Lower lobe of right lung (tissue), 2 donors: ENCODE measurements at places on chromosomes 5 and 9. TPM values are rescaled to one million over a fixed set of nuclear protein-coding genes. Genes with fewer than 3 reads are reported as not detected.

DNA sequence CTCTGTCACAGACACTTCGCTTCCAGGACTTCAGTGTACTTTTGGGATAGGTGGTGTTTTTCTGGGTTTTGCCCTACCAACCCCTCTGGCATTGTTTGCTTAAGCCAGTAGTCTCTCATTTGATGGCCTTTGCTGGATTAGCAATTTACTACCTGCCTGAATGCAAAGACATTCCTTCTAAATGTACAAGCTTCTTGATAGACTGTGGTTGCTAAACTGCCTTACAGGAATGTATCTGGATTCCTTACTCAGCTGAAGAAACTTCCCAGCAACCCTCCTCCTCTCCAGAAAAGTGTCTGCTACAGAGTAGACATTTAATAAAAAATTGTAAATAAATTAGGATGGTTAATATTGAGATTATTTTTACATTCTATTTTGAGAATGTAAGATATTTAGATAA lies 1916.7 kb downstream of the EFNA5 start:
- H3K27ac ChIP-seq = no peak overlapping the region
- no peak overlapping the region for H3K4me3 ChIP-seq
- no peaks in the 10 kb centered on the region for H3K36me3 ChIP-seq

The MLANA gene
- total RNA-seq = not detected

GRCh38 chr5:95191330-95191729 lies 93.6 kb downstream of the MCTP1 start:
- H3K36me3 ChIP-seq = no peaks in the 10 kb centered on the region
- H3K4me3 ChIP-seq = no peak overlapping the region
- no peak for DNase-seq
- H3K27me3 ChIP-seq = no peaks in the 10 kb centered on the region

The CCNO gene
- total RNA-seq = 2.2 TPM

DNA sequence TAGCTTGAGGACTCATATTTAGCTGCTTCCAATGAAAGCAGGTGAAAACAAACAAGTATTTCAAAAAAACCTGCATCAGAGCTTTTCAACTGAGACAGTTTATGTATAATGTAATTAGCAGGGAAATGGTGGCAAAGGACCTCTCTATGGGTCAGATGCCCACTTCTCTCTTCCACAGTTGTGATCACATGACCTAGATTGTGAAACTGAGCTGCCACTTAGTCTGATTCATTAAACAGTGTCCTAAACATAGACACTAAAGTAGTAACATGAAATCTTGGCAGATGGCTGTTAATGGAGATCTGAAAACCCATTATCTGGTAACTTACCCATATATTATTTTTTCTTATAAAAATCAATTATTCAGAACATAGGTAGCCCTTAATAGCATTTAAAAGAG lies 663.6 kb upstream of the RIOK2 start:
- H3K4me1 ChIP-seq = no peaks in the 10 kb centered on the region
- H3K27me3 ChIP-seq = no peaks in the 10 kb centered on the region
- no peak for DNase-seq
- H3K36me3 ChIP-seq = no peaks in the 10 kb centered on the region
- no peak overlapping the region for H3K27ac ChIP-seq

GRCh38 chr5:37136694-37137093 lies 112.5 kb downstream of the CPLANE1 start:
- no peak overlapping the region for H3K27ac ChIP-seq
- no peak for DNase-seq
- H3K36me3 ChIP-seq = peaks cover 23% of the 10 kb centered on the region

The BTNL3 gene
- total RNA-seq = not detected

The LCN10 gene
- total RNA-seq = 2.5 TPM

DNA sequence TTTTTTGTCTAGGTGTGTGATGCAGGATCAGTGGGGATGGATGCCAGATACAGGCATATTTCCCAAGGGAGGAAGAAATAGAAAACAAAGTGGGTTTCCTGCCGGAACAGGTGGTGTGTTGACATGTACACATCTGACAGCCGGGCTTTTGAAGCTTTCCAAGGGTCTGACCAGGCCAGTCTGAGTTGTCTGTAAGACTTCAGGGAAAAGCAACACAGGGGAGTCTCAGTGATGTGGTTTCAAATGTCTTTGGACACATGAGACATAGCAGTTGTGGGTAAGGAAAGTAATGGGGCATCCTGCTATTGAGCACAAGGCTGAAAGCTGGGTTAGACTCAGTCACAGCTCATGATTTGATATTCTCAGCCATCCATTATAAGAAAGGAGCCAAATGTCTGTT lies 274.9 kb downstream of the PIK3R1 start:
- no peak overlapping the region for H3K27ac ChIP-seq
- no peak overlapping the region for H3K4me3 ChIP-seq
- H3K4me1 ChIP-seq = no peaks in the 10 kb centered on the region
- no peaks in the 10 kb centered on the region for H3K36me3 ChIP-seq

- no peak overlapping the region for H3K4me3 ChIP-seq
- DNase-seq = no peak
- no peaks in the 10 kb centered on the region for H3K27me3 ChIP-seq
- H3K4me1 ChIP-seq = peaks cover 8% of the 10 kb centered on the region
These were observed 256.0 kb downstream of the GRIA1 start for GRCh38 chr5:153746440-153746839.

DNA sequence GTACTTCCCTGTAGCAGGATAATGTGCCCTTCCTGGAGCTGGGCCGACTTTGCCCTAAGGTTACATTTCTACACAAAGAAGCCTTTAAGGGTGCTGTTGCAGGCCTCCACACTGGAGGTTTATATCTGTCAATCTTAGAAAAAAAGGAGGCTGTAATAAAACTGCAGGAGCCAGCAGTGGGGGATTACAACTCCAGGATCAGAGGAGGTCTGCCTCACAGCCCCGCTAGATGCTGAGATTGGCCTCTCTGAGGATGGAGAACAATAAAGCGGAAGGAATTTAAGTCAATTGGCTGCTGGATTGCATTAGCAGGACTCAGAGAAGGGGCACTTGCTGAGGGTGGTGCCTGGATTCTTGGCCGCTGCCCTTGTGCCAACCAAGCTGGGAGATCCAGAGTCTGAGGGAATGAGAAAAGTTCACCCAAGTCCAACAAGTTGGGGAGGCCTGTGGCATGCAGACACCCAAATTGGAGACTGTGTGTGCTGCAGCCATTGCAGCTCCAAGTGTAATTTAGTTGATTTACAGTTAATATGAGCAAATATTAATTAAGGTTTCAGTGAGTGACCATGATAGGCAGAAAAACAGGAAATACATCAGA lies 99.0 kb upstream of the SSBP2 start:
- H3K27ac ChIP-seq = no peak overlapping the region
- H3K4me1 ChIP-seq = peaks cover 27% of the 10 kb centered on the region
- no peak overlapping the region for H3K4me3 ChIP-seq
- DNase-seq = no peak
- H3K27me3 ChIP-seq = no peaks in the 10 kb centered on the region

- peak overlapping the region; percentile 43 for H3K4me3 ChIP-seq
- peak overlapping the region; percentile 18 for H3K27ac ChIP-seq
- no peaks in the 10 kb centered on the region for H3K27me3 ChIP-seq
These were observed 31.2 kb downstream of the NANS start for GRCh38 chr9:98087420-98088354.

DNA sequence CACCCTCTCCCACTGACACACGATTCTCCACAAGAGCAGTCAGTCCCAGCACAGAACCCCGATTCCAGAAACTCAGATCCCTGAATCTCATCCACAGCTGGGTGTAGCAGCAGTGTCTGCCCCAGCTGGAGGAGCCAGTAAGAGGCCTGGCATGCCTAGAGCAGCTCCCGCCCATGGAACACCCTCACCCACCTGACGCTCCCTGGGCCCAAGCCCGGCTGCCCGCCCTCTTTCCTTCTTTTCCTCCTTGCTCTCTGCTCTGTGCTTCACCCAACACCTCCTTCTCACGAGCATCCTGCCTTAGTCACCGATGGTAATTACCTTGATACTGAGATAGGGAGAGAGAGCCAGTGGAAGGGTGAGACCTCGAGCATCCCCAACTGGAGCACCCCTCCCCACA lies 8.7 kb downstream of the PCDH1 start:
- no peak for DNase-seq
- no peak overlapping the region for H3K27ac ChIP-seq
- peaks cover 5% of the 10 kb centered on the region for H3K27me3 ChIP-seq
- H3K36me3 ChIP-seq = peaks cover 39% of the 10 kb centered on the region

GRCh38 chr9:88892724-88893123 lies 98.5 kb upstream of the S1PR3 start:
- no peak overlapping the region for H3K27ac ChIP-seq
- DNase-seq = no peak
- no peaks in the 10 kb centered on the region for H3K4me1 ChIP-seq
- H3K36me3 ChIP-seq = no peaks in the 10 kb centered on the region
- no peaks in the 10 kb centered on the region for H3K27me3 ChIP-seq
- no peak overlapping the region for H3K4me3 ChIP-seq

DNA sequence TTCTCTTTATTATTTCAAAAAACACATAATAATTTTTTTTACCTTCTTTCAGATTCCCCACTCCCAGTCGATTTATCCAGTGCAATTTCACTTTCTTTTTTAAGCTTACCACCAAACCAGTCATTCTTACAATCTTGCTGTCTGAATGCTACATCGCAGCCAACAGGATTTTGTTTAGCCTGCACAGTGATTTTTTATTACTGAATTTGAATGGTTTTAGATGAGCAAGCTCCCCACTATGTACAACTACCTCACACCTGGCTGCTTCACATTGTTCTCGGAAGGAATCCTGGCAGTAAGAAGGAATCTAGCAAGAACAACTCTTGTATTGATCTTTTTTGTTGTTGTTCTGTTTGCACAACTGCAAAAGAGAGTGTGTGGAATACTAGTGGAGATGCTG lies 668.1 kb upstream of the WWC1 start:
- no peaks in the 10 kb centered on the region for H3K4me1 ChIP-seq
- H3K27me3 ChIP-seq = no peaks in the 10 kb centered on the region
- no peaks in the 10 kb centered on the region for H3K36me3 ChIP-seq
- H3K4me3 ChIP-seq = no peak overlapping the region
- no peak for DNase-seq
- no peak overlapping the region for H3K27ac ChIP-seq

GRCh38 chr5:31913808-31914207 lies 260.3 kb downstream of the GOLPH3 start:
- no peaks in the 10 kb centered on the region for H3K36me3 ChIP-seq
- H3K4me3 ChIP-seq = no peak overlapping the region
- no peaks in the 10 kb centered on the region for H3K27me3 ChIP-seq
- no peaks in the 10 kb centered on the region for H3K4me1 ChIP-seq
- H3K27ac ChIP-seq = no peak overlapping the region

The TAF1L gene
- not detected for total RNA-seq

DNA sequence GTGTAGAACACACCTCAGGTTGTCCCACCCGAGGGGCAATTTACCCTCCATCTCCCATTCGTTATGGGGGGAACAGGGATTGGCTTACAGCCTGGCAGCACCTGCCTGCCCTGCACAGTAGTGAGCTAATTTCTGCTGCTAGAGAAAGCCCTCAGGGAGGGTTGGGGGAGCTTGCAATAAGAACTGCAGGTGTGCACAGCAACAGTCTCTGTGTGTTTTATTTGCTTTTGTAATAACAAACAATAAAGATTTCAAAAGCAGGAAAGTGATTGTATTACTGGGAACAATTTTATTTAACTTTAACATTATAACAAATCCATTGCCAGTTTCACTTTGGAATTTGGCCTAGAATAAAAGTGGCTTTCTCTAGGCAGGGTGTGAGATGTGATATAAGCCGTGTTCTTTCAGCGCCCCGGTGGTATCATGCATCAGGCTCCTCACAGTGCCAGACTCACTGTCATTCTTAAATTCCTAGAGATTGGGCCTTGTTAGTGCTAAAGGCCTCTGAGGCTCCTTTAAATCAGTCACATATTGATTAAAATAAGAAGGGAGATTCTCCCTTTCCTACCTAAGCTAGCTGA lies 81.1 kb downstream of the RMI1 start:
- H3K27ac ChIP-seq = no peak overlapping the region
- DNase-seq = no peak
- H3K4me3 ChIP-seq = no peak overlapping the region
- no peaks in the 10 kb centered on the region for H3K27me3 ChIP-seq
- no peaks in the 10 kb centered on the region for H3K36me3 ChIP-seq
- H3K4me1 ChIP-seq = no peaks in the 10 kb centered on the region

DNA sequence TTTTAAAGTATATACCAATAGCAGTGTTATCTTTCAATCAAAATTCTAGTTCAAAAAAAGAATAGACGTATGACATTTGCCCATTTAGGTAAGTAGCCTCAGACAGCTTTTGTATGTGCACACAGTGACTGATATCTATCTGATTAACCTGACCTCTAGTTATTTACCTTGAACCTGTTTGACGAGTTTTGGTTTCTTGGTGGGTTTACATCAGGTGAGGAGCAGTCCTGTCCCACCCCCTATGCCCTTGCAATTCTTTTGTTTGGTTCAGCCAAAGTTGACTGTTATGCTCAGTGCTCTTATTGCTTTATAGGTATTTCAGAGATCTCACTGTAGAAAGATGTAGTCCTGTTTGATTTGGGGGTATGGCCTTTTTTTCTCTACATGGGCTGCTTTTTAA lies 147.2 kb downstream of the ISOC1 start:
- H3K36me3 ChIP-seq = no peaks in the 10 kb centered on the region
- no peaks in the 10 kb centered on the region for H3K27me3 ChIP-seq
- no peaks in the 10 kb centered on the region for H3K4me1 ChIP-seq
- H3K27ac ChIP-seq = no peak overlapping the region
- no peak overlapping the region for H3K4me3 ChIP-seq

DNA sequence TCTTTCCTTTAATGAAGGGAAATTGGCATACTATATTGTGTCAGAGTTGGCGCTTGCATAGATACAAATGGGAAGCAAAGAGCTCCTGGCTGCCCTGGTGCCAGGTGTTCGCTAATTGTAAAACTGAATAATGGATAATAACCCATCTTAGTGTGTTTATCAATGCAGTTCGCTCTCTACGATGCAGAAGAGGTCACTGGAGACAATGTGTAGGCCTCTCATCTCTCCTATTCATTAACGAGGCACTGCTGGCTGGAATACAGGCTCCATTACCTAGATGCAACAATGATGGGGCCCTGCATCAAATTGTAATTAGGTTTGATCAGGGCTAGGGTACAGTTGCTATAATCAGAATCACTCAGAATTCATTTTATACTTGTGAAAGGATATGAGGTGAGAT lies 171.0 kb downstream of the RMI1 start:
- H3K27ac ChIP-seq = no peak overlapping the region
- no peaks in the 10 kb centered on the region for H3K36me3 ChIP-seq
- no peaks in the 10 kb centered on the region for H3K27me3 ChIP-seq
- peaks cover 11% of the 10 kb centered on the region for H3K4me1 ChIP-seq
- H3K4me3 ChIP-seq = no peak overlapping the region

DNA sequence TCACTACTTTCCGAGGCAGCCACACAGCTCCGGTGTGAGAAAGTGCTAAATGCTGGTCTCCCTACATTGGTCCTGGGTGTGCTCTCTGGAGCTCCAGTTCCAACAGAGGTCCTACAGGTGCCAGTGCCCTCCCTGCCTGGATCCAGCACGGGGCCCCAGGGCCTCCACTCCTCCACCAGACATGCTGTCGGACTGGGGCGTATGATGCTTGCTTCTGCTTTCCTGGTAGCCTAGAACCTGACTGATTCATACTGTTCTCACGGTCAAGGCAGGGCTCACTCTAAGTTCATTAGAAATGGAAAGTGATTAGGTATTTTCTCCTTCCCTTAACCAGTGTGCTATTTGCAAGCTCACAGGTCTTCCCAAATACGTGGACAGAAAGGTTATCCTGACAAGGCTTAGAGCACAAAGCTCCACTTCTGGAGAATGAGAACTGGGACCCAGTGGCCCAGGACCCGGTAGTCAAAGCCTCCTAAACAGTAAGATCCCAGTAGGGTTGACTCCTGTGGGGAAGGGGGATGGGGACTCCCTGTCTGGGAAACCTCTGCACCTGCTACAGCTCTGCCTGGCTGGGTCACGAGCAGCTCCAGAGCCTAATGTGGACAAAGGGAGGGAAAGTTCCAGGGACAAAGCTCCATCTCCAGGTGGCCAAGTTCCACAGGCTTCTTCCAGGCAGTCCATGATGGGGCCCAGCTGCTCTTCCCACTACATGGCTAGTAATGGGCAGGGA lies 98.1 kb downstream of the PAX5 start:
- no peaks in the 10 kb centered on the region for H3K36me3 ChIP-seq
- H3K27ac ChIP-seq = no peak overlapping the region
- no peak for DNase-seq
- no peak overlapping the region for H3K4me3 ChIP-seq
- H3K4me1 ChIP-seq = no peaks in the 10 kb centered on the region
